ENCODE measurements at places on chromosomes 2 and 18. TPM values are rescaled to one million over a fixed set of nuclear protein-coding genes. Genes with fewer than 3 reads are reported as not detected.

The AFG3L2 gene
- total RNA-seq, result 34.6 TPM

The DSG2 gene
- total RNA-seq, result 10.9 TPM

The TOGARAM2 gene
- 0.78 TPM for total RNA-seq

The DGKD gene
- 17.9 TPM for total RNA-seq

The POMC gene
- 0.33 TPM for total RNA-seq

The HSBP1L1 gene
- 20.2 TPM for total RNA-seq

The SNED1 gene
- total RNA-seq, result 34.9 TPM

The INHBB gene
- 6.3 TPM for total RNA-seq

The CDK15 gene
- total RNA-seq, result 0.13 TPM

The UGT1A4 gene
- total RNA-seq, result 454 TPM
